Activated T-cell treated with anti-CD3 and anti-CD28 coated beads for 4 hours (primary cell): ENCODE measurements at places on chromosomes 12 and 14.

- no peak for DNase-seq
These were observed 18.9 kb downstream of the SYNE3 start for GRCh38 chr14:95497561-95498011.

DNA sequence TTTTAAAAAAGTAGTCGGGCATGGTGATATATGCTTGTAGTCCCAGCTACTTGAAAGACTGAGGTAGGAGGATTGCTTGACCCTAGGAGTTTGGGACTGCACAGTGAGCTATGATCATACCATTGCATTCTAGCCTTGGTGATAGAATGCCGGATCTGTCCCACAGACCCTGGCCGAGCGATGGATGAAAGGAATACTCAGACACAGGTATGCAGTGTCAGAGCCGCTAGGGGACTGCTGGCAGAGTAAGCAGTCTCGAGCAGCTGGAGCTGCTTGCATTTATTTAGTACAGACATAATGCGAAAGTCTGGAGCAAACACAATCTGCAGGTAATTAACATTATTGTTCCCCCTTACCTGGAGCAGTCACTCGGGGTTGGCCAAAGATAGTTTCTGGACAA, 18.6 kb downstream of the AICDA start:
- no peak for DNase-seq

DNA sequence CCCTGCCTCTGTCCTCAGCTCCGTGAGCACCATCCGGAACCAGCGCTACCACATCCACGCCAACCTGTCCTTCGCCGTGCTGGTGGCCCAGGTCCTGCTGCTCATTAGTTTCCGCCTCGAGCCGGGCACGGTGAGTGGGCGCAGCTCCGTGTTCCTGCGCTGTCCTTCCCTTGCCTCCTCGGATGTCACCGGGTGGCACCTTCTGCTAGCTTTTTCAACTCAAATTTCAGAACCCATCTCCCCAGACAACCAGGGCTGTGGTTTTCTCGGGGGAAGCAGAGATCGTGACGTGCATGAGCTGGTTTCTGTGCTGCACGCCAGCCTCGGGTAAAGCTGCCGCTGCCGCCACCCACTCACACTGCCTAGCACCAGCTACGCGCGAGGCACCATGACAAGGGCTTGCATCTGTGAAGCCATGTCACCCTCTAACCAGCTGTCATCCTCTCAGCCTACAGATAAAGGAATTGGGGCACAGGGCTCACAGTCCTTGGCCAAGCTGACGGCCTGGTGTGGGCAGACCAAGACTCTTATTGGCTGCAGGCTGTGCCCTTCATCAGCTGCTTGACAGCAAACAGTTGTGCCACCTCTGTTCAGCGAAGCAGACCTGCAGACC, 152.1 kb downstream of the ADGRD1 start:
- DNase-seq = peak; percentile 34

- DNase-seq = no peak
These were observed 168.7 kb upstream of the TMCC3 start for GRCh38 chr12:94819011-94819410.

DNA sequence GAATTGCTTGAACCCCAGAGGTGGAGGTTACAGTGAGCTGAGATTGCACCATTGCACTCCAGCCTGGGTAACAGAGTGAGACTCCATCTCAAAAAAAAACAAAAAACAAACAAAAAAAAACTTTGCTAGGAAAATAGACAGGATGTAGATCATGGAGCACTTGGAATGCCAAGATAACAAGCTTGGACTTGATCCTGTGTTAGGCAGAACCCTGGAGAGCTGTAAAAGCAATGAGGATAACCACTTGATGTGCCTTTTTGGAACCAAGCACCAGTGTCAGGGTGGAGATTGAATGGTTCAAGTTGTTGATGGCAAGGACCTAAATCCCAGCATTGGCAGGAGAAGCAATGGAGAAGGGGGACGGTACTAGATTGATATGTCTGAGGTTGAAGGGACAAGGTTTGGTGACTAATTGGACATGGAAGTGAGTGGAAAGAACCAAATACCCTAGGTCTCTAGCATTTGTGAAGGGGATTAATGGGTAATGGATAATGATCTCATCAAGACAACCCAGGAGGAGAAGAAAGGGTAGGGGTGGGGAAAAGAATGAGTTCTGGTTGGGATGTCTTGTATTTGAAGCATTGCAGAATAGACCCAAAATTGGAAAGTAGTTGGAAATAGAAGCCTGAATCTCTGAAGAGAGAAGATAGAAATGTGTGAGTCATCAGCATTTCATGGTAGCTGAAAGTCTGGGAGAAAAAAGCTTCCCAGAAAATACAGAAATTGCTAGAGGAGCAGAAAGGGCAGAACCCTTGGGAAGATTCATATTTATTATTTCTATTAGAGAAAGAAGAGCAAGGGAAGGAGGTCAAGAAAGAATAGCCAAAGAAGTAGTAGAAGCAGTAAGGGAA, 176.7 kb downstream of the NUAK1 start:
- no peak for DNase-seq

DNA sequence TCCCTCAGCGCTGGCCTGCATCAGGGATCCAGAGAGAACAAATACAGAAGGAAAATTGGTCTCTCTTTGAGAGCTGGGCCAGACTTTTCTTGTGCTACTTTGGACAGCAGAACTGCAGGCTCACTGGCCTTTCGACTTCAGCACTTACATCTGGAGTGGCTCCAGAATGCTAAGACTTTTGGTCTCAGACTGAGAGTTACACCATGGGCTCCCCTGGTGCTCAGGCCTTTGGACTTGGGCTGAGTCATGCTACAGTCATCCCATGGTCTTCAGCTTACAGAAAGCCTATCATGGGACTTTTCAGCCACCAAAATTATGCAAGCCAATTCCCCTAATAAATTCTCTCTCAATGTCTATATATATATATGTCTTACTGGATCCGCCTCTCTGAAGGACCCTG, 9.0 kb upstream of the CD163 start:
- DNase-seq = no peak

GRCh38 chr14:104009297-104009696, 67.0 kb upstream of the RD3L start:
- DNase-seq = no peak

- no peak for DNase-seq
These were observed 51.7 kb downstream of the LRRC74A start for GRCh38 chr14:76877871-76878270.

- DNase-seq = no peak
These were observed 524.2 kb downstream of the TMTC2 start for GRCh38 chr12:83210933-83211332.
